Activated CD8-positive, alpha-beta memory T cell treated with anti-CD3 and anti-CD28 coated beads for 24 hours (primary cell): ENCODE measurements at places on chromosomes 12 and 14.
A peak's percentile ranks its signal among the peaks of the same experiment; 100 is the strongest.

- DNase-seq: no peak
These were observed 160.2 kb upstream of the LMNTD1 start for GRCh38 chr12:25713264-25713663.

- no peak for DNase-seq
These were observed 82.3 kb downstream of the FIGNL2 start for GRCh38 chr12:51766067-51766676.

DNA sequence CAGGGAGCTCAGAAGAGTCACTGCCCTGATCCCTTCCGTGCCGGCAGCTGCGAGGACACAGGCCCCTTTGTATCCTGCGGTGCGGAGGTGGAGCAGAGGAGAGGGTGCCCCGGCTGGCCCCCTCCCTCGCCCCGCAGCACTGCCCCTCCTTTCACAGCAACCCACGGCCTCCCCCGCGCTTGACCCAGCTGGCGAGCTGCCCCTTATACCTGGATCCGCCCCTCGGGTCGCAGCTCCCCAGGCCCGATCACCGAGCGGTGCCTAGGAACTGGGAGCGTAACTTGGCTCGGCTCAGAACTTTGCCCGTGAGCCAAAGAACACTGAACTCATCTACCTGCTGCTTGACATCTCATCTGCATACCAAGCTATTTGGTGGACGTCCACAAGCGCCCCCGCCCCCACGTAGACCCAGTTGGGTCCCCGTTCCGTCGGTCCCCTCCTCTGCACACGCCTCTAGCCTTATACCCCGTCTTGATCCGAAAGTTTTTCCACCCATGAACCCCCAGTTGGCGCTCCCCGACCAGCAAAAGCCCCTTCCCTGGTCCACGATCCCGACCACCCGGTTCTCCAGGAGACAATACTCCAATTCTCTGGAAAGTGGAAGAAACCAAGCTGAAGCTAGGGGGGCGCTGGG lies 697 bp upstream of the DNAJC14 start:
- peak; percentile 79 for DNase-seq

DNA sequence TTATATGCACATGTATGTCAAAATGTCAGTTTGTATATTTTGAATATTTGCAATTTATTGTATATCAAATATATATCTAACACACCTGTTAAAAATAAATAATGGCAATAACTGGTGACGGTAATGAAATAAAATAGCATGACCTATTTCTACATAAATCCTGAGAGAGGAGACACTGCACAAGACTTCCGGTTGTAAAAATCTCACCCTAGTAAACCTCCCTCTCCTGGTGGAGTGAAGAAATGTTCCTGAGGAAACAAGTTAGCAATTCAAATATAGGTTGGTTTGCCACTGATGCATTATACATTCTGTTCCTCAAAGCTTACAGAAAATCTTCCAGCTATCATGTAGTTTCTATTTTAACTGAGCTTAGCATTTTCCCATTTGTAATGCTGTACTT lies 166.1 kb upstream of the SYT10 start:
- DNase-seq: no peak

DNA sequence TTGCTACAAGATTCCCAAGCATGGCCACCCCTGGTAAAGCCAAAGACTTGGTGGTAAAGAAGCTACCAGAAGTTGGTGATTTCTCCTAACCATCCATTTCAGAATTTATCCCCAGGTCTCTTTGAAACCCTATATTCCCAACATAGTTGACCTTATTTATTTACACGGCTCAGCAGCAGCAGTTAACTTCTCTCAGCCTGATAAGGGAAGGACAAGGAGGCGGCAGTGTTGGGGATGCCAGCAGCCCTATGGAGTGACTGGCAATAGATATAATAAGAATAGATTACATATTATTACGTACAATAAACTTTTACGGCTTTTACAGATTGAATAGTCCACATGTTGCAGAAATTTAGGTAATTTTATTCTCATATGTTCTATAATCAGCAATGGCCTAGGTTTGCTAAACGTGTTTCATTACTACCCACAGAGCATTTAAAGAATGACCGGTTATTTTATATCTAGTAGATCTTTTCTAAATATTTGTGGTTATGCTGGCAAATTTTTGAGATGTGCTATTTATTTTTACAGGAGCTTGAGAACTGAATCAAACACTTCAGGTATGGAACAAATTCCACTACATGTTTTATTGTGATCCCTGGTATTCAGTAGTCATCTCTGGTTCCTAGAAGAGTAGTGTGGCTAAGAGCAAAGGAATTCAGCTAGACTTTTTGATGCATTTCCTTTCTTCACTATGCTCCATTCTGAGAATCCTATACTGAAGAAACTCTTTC lies 19.8 kb upstream of the PALS1 start:
- DNase-seq: no peak
